ENCODE measurements at places on chromosomes 11 and 22. TPM values are rescaled to one million over a fixed set of nuclear protein-coding genes. Genes with fewer than 3 reads are reported as not detected.

DNA sequence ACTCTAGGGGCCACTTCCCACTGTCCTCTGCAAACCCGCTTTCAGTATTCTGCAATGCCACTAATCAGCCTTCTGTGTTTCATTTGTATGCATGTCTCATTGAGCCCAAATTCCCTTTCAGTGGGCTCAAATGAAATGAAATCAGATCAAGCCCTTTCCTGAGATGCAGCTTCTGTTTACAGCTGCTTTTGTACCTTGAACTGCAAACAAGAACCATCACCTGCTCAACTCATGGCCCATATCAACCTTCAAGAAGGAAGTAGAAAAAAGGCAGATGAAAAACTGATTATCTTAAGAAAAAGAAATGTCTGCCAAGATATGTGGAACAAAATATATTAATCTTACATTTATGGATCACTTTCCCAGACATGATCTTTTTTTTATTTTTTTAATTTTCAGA is 141.1 kb upstream of the ARHGAP42 start:
- no peak overlapping the region for H3K4me3 ChIP-seq
- no peak overlapping the region for H3K27ac ChIP-seq
- no peak for DNase-seq
- H3K4me1 ChIP-seq = no peaks in the 10 kb centered on the region
- H3K36me3 ChIP-seq = no peaks in the 10 kb centered on the region

GRCh38 chr11:15258433-15259165 is 143.9 kb downstream of the INSC start:
- H3K4me3 ChIP-seq = no peak overlapping the region
- H3K4me1 ChIP-seq = peaks cover 5% of the 10 kb centered on the region
- H3K27me3 ChIP-seq = no peaks in the 10 kb centered on the region
- no peaks in the 10 kb centered on the region for H3K36me3 ChIP-seq
- no peak overlapping the region for H3K27ac ChIP-seq

GRCh38 chr22:36423461-36424404 is 36.0 kb upstream of the MYH9 start:
- DNase-seq = no peak
- no peak overlapping the region for H3K4me3 ChIP-seq
- peaks cover 4% of the 10 kb centered on the region for H3K27me3 ChIP-seq
- H3K36me3 ChIP-seq = no peaks in the 10 kb centered on the region
- peaks cover 16% of the 10 kb centered on the region for H3K4me1 ChIP-seq

DNA sequence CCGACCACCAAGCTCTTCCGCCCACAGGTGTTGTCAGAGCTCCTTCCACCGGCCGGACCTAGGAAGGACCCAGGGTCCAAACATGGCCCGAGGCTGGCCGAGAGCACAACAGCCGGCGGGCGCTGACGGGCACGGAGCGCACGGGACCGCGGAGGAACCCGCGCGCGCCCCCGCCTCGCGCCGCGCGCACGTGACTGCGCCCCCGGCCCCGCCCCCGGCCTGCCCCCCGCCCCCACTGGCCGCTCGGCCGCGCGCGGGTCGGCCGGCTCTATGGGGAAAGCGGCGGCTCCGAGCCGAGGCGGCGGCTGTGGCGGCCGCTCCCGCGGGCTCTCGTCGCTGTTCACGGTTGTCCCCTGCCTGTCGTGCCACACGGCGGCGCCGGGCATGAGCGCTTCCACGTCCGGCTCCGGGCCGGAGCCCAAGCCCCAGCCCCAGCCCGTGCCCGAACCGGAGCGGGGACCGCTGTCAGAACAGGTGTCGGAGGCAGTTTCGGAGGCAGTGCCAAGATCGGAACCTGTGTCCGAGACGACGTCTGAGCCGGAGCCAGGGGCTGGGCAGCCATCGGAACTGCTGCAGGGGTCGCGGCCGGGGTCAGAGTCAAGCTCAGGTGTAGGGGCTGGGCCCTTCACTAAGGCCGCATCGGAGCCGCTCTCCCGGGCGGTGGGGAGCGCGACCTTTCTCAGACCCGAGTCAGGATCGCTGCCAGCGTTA is at the start of gene OSBP2:
TSS of gene OSBP2 (plus strand) at position 235 of the 711 bp plus-strand sequence. CDS start at position 271, 36 bp downstream.
- H3K27me3 ChIP-seq = peaks cover 15% of the 10 kb centered on the region
- H3K4me1 ChIP-seq = no peaks in the 10 kb centered on the region
- H3K4me3 ChIP-seq = peak within 1 kb of the TSS; percentile 90
- H3K27ac ChIP-seq = no peak within 1 kb of the TSS

GRCh38 chr11:73274722-73275380 is 2.7 kb downstream of the P2RY6 start:
- no peak overlapping the region for H3K4me3 ChIP-seq
- peaks cover 30% of the 10 kb centered on the region for H3K4me1 ChIP-seq
- peaks cover 4% of the 10 kb centered on the region for H3K27me3 ChIP-seq

- H3K27ac ChIP-seq = no peak overlapping the region
- H3K36me3 ChIP-seq = no peaks in the 10 kb centered on the region
- H3K27me3 ChIP-seq = peaks cover 4% of the 10 kb centered on the region
- no peaks in the 10 kb centered on the region for H3K4me1 ChIP-seq
- H3K4me3 ChIP-seq = no peak overlapping the region
Measured at GRCh38 chr22:36907253-36908195, 5.9 kb upstream of the CSF2RB start.

DNA sequence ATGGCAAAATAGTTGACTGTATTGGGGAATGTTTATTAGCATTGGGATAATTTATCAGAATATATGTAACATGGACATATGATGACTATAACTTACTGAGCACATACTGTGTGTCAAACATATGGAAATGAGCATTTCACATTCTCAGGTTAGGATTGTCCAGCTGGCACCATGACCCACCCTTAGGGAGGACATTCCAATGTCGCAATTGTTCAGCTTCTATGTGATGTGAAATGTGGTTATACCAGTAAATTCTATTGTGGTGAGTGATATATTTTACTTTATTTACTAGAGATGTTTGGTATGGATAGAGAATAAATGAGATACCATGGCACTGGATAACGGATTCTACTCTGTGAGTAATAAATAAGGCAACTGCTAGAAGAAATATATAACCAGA is 50.4 kb downstream of the OR4A47 start:
- H3K27me3 ChIP-seq = no peaks in the 10 kb centered on the region
- H3K4me3 ChIP-seq = no peak overlapping the region
- no peaks in the 10 kb centered on the region for H3K4me1 ChIP-seq
- no peak overlapping the region for H3K27ac ChIP-seq

- no peaks in the 10 kb centered on the region for H3K4me1 ChIP-seq
- DNase-seq = peak; percentile 6
- H3K27ac ChIP-seq = no peak overlapping the region
- no peak overlapping the region for H3K4me3 ChIP-seq
- H3K36me3 ChIP-seq = no peaks in the 10 kb centered on the region
- H3K27me3 ChIP-seq = peaks cover 2% of the 10 kb centered on the region
Measured at GRCh38 chr22:48579928-48580309, 1247.8 kb downstream of the BRD1 start.

Gene C22orf39
- 47.7 TPM for total RNA-seq

Gene SEPTIN3
- 216 TPM for total RNA-seq

Gene MMP11
- 28.8 TPM for total RNA-seq

Gene KDM4E
- total RNA-seq = 1.1 TPM
